ENCODE measurements at places on chromosomes 12 and 14.

DNA sequence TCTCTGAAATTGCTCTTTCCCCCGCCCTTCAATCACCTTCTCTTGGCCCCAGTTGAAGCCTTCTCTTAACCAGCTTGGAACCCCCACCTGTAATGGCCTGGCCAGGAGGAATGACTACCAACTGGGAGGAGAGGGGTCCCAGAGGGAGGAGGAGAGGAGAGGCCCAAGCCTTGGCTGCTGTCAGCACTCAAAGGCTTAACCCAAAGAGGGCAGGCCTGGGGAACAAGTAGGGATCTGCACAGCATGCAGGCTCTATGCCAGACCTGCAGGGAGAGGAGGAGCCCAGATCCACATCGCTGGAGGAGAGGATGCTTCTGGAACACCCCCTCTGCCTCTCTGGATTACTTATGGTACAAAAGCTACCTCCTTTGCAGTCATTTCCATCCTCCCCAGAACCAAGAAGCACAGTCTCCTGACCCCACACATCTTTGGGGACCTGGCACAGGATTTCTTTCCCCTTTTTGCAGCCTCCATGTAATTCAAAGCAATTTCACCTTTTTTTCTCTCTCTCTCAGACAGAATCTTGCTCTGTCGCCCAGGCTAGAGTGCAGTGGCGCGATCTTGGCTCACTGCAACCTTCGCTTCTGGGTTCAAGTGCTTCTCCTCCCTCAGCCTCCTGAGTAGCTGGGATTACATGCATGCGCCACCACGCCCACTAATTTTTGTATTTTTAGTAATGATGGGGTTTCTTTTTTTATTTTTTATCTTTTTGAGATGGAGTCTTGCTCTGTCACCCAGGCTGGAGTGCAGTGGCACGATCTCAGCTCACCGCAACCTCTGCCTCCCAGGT, 6.2 kb downstream of the RARG start:
- no peak for DNase-seq

DNA sequence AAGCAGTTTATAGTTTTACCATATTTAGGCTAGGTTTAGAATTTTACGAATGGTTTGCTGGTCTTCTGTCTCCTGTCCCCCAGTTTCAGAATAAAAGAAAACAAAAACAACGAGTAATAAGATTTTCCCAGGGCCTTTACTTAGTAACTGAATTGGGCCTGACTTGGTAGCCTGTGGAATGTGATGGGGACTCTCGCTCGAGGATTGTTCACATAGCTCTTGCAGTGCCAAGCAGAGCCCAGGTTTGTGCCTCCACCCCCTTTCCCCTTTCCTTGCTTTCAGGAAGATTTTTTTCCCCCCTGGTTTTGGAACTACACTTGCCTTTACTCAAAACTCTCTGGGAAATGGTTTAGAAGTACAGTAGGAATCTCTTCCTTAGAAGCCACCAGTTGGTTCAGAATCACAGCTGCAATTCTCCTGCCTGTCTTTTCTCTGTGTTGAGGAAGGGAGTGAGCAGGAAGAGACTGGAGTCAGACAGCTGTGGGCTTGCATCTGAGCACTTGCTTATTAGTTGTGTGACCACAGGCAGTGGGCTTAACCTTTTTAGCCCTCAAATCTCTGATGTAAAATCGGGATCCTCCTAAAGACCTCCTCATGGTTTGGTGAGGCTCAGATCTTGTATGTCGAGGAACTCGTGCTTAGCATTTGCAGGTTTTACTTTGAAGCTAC, 501.2 kb downstream of the PCNX1 start:
- DNase-seq = no peak

DNA sequence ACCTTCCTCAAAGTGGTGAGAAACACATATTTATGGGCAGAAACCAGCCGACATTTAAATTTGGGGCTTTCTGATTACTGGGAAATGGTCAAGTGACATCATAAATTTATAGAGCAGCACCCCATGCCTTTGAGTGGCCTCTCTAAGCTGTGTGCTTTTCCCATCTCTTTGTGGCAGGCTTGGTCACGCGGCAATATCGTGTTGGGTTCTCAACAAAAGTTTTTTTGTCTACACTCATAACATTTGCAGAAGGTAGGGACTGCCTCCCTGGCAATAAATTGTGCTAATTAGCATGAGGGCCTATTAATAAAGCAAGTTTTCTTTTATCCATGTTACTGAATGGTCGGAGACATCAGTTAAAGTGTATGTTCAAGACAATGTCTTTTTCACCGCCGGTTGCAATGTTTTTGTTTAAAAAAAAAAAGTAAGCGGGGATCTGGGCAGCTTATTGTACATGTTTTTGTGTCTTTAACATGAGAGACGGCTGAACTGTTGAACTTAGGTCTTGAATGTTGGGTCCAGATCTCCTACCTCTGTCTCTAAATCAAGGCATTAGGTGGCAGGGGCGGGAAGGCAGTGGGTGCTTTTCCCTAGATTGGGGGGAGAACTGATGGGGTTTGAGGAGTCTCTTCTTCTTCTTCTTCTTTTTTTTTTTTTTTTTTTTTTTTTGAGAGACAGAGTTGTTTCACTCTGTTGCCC, 193.3 kb downstream of the PHETA1 start:
- no peak for DNase-seq

GRCh38 chr14:58779376-58779775, 141.6 kb downstream of the DACT1 start:
- DNase-seq = no peak

GRCh38 chr12:103933237-103933636, 3.0 kb downstream of the HSP90B1 start:
- DNase-seq = no peak

DNA sequence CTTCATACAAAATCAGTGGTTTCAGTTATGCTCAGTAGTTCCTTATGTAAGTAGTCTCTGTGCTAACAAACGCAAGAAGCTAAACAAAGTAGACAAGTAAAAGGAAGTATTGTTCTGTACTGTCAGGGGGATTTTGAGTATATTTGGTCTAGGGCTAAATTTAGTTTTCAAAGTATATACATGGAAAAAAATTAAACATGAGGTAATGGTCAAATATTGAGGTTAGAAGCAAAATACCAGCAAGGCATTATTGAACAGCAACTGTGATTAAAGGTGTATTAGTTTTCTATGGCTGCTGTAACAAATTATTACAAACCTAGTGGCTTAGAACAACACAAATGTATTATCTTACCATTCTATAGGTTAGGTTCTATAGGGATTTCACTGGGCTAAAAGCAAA, 18.8 kb downstream of the GNG2 start:
- no peak for DNase-seq

GRCh38 chr14:61281948-61282275, 774 bp upstream of the TMEM30B start:
- no peak for DNase-seq

- DNase-seq = no peak
These were observed 24.9 kb downstream of the RIN3 start for GRCh38 chr14:92538412-92538985.

DNA sequence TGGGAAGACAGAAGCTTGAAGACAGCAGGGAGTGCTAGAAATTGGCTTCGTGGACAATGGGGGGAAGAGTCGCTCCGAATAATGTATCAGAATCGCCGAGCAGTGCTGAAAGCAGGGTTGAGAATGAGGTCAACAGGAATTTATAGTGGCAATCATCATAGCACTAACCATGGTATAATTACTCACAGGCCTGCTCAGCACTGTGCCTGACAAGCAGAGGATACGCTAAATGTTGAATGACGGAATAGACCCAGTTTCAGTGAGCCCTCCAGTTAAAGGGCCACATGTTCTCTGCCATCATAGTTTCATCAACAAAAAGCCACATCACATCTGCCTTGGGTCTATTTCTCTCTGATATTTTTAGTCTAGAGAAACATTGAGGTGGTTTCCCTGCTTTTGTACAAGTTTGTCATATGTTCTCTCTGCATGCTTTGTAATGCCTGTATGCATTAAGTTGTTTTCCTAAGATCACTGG, 130.3 kb upstream of the EGLN3 start:
- DNase-seq = no peak

- no peak for DNase-seq
These were observed 96.0 kb upstream of the NEDD1 start for GRCh38 chr12:96811083-96811482.

DNA sequence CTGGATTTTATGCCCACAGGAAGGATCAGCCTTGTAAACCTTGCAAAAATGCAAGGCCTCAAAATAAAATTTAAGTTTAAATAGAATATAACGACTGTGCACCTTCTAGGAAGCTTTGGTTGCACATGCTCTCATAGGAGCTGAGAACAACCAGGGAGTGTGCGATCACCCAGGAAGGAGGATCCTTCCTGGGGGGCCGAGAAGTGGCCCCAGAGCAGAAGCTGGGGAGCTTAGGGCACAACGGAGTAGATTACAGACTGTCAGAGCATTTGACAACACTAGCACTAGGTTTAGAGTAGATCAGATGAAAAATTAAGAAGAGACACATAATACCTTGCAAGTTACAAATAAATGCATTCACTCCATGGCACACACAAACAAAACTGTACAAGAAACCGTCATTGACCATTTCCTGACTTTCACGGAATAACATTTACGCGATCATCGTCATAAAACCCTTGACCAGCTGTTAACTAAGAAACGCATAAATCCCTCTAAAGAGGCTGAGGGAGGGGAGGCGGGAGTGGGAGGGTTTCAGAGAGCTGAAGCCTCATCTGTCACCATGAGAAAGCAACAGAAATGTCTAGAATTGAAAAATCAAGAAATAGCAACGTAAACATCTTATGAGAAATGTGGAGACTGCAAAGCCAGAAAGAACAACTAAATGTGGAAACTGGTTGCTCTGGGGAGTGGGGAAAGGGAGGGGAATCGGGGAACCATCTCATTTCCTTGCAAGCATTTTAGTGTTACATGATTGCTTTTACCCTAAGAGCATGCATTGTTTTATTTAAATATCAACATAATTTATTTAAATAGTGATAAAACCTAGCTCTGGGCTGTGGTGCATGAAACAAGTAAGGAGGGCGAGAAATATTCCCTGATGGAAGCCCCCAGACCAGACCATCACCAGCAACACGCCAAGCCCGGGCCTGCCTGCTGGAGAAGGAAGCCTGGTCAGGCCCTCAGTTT, 13.1 kb upstream of the CCDC85C start:
- no peak for DNase-seq

DNA sequence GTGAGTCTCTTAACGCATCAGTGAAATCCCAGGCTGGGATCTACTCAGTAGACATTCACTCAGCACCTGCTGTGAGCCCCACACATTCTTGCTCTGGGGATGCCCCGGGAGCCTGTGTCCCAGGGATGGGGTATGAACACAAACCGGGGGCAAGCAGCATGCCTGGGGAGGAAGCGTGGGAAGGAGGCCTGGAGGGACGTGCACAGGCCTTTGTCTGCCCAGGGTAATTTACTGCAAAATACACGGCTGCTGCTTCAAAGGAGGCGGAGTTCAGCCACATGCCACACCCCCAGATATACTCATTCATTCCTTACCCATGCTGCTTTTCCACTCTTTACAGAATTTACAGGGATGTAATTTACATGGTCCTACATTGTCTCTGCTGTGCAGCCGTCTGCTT, 187.8 kb downstream of the ADGRD1 start:
- DNase-seq = no peak

GRCh38 chr12:26097046-26097878, 27.6 kb downstream of the BHLHE41 start:
- DNase-seq = peak; percentile 12

DNA sequence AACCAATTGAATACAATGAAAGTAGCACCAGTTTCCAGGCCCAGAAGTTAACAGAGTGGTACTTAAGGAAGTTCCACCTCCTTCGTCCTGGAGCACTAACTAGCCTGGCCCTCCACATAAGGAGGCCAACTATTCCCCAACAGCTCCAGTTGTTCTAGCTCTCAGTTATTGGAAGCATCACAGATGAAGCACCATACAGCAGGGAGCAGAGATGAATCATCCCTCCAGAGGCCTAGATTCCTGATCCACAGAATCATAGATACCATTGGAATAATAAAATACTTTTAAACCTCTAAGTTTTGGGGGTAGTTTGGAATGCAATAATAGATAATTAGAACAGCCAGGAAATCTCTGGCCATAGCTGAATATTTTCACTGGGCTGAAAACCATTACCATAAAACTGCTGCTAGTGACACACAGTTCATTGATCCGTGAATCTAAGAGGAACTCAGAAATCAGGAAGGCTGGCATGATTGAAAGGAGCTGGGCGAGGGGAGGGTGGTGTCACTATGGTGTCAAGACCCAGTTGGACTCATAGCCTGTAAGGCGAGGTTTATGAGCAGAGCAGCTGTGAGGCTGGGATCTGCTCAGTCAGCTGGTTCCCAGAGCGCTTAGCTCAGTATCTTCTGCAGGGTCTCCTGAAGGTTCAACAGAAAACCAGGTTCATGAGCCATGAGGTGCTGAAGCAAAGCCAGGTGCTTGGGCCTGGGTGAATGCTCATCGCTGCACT, 371.4 kb upstream of the TMTC1 start:
- DNase-seq = no peak

DNA sequence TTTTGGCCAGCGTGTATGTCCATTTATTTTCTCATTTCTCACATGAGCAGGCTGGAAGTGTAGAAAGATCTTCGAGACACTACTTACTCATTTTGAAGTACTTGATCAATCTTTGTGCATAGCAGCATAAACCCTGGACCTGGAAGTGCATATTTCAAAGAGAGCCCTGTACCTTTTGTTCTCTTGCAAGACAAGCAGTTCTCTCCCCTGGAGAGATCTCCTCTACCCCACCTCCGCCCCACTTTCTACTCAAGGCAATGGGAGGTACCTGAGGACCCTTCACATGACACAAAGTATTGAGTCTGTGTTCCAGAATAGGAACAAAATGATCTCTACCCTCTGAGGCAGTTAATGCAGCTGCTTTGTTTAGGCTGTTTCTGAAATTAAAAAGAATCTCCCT, 27.4 kb upstream of the RASSF3 start:
- no peak for DNase-seq

DNA sequence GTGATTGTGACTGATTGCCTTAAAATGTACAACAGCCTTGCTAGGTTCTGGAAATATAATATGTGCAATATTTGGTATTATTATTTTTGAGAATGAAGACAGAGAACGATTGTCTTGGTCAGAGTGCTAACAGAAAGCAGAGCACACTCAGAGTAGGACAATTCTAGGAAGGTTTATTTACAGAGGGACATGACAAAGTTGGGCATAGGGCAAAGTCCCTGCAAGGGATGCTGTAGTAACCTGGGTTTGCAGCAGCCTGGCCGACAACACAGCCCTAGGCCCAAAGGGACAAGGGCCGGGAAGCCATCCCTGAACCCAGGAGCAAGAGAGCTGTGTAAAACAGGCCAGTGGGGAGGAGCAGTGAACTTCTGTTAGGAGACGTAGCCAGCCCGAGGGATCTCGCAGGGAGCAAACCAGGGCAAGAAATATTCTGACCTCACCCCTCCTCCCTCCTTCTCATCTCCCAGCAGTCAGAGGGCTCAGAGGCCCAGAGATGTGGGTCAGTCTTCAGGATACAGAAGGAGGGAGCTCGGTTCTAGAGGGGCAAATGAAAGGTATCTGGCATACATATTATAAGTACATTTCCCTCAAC, 51.0 kb upstream of the FERMT2 start:
- no peak for DNase-seq

- no peak for DNase-seq
These were observed 200.3 kb downstream of the CNTN1 start for GRCh38 chr12:40892528-40892927.

DNA sequence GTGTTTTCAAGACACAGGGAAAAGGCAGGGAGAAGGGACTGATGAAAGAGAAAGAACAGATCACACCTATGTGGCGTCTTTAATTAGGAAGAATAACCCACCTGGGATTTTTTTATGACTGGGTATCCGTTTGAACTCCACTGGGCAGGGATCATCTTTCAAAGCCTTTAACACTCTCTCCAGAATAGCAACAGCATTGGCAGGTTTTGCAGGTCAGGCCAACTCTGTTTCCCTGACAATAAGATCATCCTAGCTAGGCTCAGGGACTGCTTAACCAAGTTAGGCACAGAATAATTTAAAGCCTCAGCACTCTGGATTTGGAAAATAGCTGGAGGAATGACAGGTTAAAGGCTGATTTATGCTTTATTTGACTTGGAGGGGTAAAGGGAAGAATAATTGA, 117.6 kb downstream of the SUDS3 start:
- no peak for DNase-seq

Measured in stimulated activated CD8-positive, alpha-beta memory T cell treated with anti-CD3 and anti-CD28 coated beads, Interleukin-15, amount 100 ng/mL, for 4 hours (primary cell).